ENCODE measurements at places on chromosomes 3 and 15.

DNA sequence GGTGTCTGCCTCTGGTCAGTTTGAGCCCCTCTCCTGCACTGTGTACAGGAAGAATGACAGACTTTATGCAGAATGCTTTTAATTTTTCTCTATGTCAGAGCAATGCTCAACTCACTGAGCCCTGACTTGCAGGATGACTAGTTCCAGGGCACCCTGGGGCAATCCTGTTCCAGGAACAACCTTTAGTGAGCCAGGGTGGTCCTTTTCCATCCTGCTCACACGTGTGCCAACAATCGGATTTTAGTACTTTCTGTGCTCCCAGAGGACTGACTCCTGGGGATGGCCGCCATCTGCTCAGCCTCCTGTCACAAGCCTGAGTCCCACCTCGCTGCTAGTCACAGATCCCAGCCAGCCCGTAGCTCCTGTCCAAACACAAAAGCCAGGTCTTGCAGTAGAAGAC lies 48.2 kb upstream of the ALDH1A3 start:
- no peak for DNase-seq

- DNase-seq: no peak
Measured at GRCh38 chr3:39433642-39434041, 27.1 kb downstream of the RPSA start.

DNA sequence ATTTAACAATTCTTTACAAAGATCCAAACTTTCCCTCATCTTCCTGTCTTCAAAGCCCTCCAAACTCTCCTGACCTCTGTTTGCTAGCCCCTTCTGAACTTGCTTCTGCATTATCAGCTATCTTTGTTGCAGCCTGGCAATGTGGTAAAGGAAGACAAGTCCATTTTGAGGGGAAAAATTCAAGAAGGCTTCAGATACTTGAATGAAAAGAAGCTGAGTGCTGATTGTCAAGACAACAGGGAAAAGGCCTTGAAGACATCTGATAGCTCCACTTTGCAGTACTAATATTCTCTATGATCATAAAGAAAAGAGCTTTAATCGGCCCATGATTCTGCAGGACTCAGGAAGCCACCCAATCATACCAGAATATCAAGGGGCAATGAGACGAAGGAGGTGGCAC lies 91.8 kb downstream of the LMLN start:
- no peak for DNase-seq

GRCh38 chr15:92429378-92430068 lies 35.8 kb downstream of the ST8SIA2 start:
- DNase-seq: no peak

DNA sequence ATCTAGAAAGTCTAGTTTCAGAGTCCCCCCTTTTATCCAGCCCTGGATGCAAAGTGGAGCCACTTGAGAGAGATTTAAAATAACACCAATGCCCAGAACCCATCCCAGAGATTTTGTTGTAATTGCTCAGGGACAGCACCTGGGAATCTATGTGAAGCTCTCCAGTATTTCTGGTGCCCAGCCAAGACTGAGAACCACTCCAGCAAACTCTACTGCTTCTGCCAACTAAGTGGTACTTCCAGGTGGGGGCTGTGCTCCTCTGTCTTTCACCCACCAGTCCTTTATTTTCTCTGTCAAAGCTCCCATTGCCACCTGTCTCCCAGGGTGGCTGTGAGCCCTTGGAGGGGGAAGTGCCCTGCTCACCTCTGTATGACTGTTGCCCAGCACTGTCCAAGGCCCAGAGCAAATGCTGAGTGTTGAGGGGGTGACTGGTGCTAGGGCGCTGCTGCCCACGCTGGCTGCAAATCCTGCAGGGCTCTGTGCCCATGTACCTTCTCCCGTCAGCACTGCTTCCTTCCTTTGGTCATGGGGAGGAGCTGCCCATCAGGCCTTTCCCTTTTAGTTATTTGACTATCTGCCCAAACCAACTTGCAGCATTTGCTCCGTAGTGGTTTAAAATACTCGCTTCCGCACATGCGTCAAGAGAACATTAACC lies 9.4 kb downstream of the CLSTN2 start:
- no peak for DNase-seq
